CD8-positive, alpha-beta memory T cell (primary cell): ENCODE measurements at places on chromosomes 4 and X. TPM values are rescaled to one million over a fixed set of nuclear protein-coding genes. Genes with fewer than 3 reads are reported as not detected.

GRCh38 chr4:4388836-4389575, 2.1 kb downstream of the NSG1 start:
- H3K27me3 ChIP-seq: no peaks in the 10 kb centered on the region
- H3K36me3 ChIP-seq: no peaks in the 10 kb centered on the region
- DNase-seq: no peak
- H3K27ac ChIP-seq: no peak overlapping the region
- H3K4me1 ChIP-seq: peaks cover 12% of the 10 kb centered on the region
- no peak overlapping the region for H3K4me3 ChIP-seq

GRCh38 chrX:150544222-150544787, 24.1 kb upstream of the MTM1 start:
- H3K27ac ChIP-seq: no peak overlapping the region
- no peak for DNase-seq
- no peak overlapping the region for H3K4me3 ChIP-seq

GRCh38 chr4:2417765-2418649, at the start of gene ZFYVE28:
ZFYVE28 (minus strand) TSS chr4:2418645; CDS start chr4:2418323, 322 bp downstream.
- DNase-seq: no peak
- peak within 1 kb of the TSS; percentile 55 for H3K4me3 ChIP-seq

GRCh38 chrX:18360867-18361266, 6.4 kb upstream of the SCML2 start:
- no peaks in the 10 kb centered on the region for H3K27me3 ChIP-seq
- no peaks in the 10 kb centered on the region for H3K36me3 ChIP-seq
- no peak for DNase-seq
- no peak overlapping the region for H3K4me3 ChIP-seq
- no peak overlapping the region for H3K27ac ChIP-seq

DNA sequence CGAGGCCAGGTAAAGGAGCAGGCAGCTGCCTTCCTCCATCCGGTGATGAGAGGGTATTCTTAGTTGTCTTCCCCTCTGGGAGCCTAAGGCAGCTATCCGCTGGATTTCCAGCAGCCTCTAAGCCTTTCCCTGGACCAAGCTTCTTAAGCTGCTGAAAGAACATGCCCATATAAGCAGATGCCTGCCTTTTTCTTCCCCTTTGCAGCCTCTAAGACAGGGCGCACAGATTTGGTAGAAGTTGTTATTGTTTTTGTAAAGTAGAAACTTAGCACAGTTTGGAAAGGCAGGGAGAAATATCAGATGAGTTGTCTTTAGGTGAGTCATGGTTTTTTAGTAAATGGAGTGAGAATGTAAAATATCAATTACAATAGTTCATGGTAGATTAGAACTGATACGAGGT, 210.8 kb downstream of the ARHGAP10 start:
- no peaks in the 10 kb centered on the region for H3K36me3 ChIP-seq
- peaks cover 23% of the 10 kb centered on the region for H3K4me1 ChIP-seq
- H3K27ac ChIP-seq: no peak overlapping the region
- no peaks in the 10 kb centered on the region for H3K27me3 ChIP-seq

DNA sequence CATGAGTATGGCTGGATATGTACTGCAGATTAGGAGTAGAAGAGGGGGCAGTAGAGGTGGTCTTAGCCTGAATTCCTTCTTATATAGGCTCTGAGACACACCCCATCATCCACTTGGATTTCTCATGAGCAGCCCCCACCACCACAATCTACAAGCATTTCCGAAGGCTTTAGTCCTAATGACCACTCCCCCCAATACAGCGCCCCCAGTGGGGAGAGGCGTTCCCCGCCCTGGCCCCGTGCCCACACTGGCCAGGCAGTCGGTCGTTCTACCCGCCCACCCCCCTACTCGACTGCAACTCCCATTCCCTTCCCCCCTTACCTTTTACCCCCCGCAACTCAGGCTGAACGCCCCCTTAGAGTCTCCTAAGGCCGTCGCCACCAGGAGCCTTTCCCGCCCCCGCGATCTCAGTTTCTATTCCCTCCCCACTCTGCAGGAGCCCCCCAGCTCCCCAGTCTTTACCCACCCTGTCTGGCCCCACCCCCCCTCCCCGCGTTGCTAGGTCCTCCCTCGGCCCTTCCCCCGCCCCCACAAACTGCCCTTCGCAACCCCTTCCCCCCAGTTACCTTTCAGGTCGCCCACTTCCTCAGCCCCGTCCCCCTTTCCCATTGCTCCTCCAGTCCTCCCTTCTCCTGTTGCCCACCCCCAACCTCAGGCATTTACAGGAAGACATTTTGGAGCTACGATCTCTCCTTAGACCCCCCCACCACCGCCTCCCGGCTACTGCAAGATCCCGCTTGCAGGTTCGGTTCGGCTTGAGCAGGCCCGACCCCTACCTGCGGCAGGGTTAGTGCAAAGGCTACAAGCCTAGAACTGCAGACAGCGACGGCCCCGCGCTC, 468 bp downstream of the ZMYM3 start:
- no peaks in the 10 kb centered on the region for H3K27me3 ChIP-seq
- no peaks in the 10 kb centered on the region for H3K36me3 ChIP-seq
- peak overlapping the region; percentile 81 for H3K4me3 ChIP-seq
- peaks cover 28% of the 10 kb centered on the region for H3K4me1 ChIP-seq

GRCh38 chrX:9442056-9442455, 22.8 kb upstream of the TBL1X start:
- no peaks in the 10 kb centered on the region for H3K4me1 ChIP-seq
- H3K27ac ChIP-seq: no peak overlapping the region
- H3K36me3 ChIP-seq: no peaks in the 10 kb centered on the region

GRCh38 chr4:144712775-144713174, 66.8 kb downstream of the HHIP start:
- no peaks in the 10 kb centered on the region for H3K4me1 ChIP-seq
- no peaks in the 10 kb centered on the region for H3K36me3 ChIP-seq
- H3K27me3 ChIP-seq: no peaks in the 10 kb centered on the region
- H3K4me3 ChIP-seq: no peak overlapping the region
- no peak overlapping the region for H3K27ac ChIP-seq
- DNase-seq: no peak

DNA sequence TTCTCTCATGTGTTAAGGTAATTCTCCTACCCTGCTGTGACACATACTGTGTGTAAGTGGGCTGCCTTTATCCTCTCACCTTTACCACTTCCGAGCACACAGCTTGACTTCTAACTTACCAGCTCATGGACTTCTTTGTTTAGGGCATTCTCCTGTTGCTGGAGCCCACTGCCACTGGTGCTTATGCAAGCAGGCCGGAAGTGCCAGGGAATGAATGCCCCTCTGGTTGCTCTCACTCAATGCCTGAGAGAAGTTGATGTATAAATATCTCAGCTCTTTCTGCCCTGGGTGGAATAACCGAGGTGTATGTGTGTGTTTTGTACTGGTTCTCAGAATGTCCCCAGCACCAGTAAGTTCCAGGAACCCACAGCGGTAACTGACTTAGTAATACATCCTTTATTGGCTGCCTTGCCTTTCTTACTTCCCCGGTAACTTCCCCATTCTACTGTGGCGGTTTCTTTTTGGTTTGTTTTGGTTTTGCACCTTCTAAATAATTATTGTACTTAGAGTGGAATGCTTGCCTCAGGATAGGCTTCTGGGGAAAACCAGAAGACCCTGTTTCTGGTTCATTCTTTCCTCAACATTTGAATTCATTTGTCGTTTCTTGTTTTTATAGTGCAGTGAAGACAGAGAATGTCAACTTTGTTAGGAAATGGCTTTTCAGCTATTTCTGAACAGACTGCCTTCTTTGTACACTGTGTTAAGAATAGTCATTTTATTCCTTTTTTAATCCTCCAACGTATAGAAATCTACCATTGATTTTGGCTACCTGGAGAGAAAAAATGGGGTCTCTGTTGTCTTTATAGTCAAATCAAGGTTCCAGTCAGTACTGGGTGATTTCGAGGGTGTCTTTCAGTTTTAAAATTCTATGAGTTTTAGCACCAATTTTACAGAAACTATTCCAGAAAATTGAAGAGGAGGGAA, 45.4 kb downstream of the CXorf58 start:
- H3K4me3 ChIP-seq: peak overlapping the region; percentile 72
- DNase-seq: peak; percentile 6
- no peaks in the 10 kb centered on the region for H3K36me3 ChIP-seq

The SMARCA1 gene
- 0.38 TPM for polyA plus RNA-seq

GRCh38 chrX:23504540-23504884, 162.8 kb upstream of the PRDX4 start:
- H3K36me3 ChIP-seq: no peaks in the 10 kb centered on the region
- no peak for DNase-seq
- no peak overlapping the region for H3K27ac ChIP-seq
- H3K4me1 ChIP-seq: no peaks in the 10 kb centered on the region
- no peak overlapping the region for H3K4me3 ChIP-seq
- H3K27me3 ChIP-seq: no peaks in the 10 kb centered on the region

- H3K27ac ChIP-seq: no peak overlapping the region
- no peak for DNase-seq
- no peaks in the 10 kb centered on the region for H3K27me3 ChIP-seq
- H3K4me1 ChIP-seq: no peaks in the 10 kb centered on the region
Observed at GRCh38 chr4:10687526-10687925, 3.0 kb upstream of the CLNK start.

- H3K4me3 ChIP-seq: no peak overlapping the region
- no peaks in the 10 kb centered on the region for H3K27me3 ChIP-seq
- no peak overlapping the region for H3K27ac ChIP-seq
- no peaks in the 10 kb centered on the region for H3K4me1 ChIP-seq
Observed at GRCh38 chr4:1122505-1122904, 9.1 kb upstream of the RNF212 start.

The PNMA3 gene
- polyA plus RNA-seq: 0.30 TPM

The FGF5 gene
- not detected for polyA plus RNA-seq

The SYTL4 gene
- not detected for polyA plus RNA-seq

- DNase-seq: no peak
- H3K4me3 ChIP-seq: no peak overlapping the region
- no peaks in the 10 kb centered on the region for H3K27me3 ChIP-seq
Observed at GRCh38 chr4:127047930-127048329, 584.8 kb upstream of the INTU start.

GRCh38 chr4:66955784-66956183, 589.5 kb downstream of the CENPC start:
- no peaks in the 10 kb centered on the region for H3K4me1 ChIP-seq
- H3K27ac ChIP-seq: no peak overlapping the region

- no peak for DNase-seq
- H3K4me1 ChIP-seq: peaks cover 8% of the 10 kb centered on the region
- no peak overlapping the region for H3K4me3 ChIP-seq
- H3K27me3 ChIP-seq: peaks cover 17% of the 10 kb centered on the region
- H3K36me3 ChIP-seq: no peaks in the 10 kb centered on the region
- no peak overlapping the region for H3K27ac ChIP-seq
Observed at GRCh38 chr4:173498023-173498422, 32.0 kb downstream of the HAND2 start.
